Stimulated activated CD4-positive, alpha-beta T cell treated with anti-CD3 and anti-CD28 coated beads, Interleukin-12 subunit alpha, Interleukin-12 subunit beta, amount 100 ng/mL, for 24 hours (primary cell): ENCODE measurements at places on chromosomes 3 and 15.
A peak's percentile ranks its signal among the peaks of the same experiment; 100 is the strongest.

- DNase-seq: no peak
Measured at GRCh38 chr15:77139312-77139711, 68.4 kb upstream of the TSPAN3 start.

DNA sequence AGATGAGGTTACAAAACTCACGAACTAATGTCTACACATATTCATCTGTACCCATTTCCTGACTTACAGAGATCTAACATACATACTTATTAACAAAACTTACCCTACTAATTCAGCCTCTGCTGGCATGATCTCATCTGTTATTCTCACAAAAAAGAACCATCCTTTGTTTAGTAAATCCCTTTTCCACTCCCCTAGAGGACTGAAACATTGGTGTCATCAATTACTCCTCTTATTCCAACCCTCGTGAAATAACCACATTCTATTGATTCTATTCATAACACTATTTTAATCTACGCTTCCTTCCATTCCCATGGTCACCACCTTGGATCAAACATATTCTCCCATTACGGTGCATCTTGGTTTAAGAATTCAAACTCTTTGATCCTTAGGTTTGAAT is 505.9 kb downstream of the SI start:
- DNase-seq: no peak

- DNase-seq: no peak
Measured at GRCh38 chr3:17479681-17480405, 262.6 kb downstream of the TBC1D5 start.

DNA sequence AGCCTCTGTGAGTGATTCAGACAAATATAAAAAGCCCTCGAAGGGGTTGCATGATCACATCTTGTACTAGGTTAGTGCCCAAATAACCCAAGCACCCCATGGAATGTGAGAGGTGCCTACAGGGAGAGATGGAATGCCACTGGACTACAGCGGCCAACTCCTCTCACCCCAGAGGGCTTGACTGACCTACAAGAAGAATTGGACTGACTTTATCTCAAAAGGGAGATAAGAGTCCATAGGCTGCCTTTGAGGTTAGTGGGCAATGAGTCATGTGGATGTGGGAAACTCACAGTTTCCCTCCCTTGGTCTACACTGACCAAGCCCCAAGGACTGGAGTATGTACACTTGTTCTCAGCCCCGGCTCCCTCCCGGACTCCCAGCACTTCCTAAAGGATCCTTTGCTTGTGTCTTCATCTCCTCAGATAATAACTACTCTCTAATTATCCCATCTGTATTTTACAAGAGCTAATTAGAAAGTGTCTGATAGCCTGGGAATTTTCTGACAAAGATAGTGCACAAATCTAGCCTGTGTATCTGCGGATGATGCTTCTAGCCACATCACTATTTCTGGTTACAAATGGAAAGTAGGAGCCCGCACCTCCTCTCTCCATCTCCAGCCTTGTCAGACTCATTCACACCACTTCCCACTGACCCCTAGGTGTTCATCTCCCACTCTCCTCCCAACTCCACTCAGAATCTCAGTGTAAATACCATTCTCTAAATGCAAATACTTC is 547.8 kb upstream of the TBL1XR1 start:
- DNase-seq: no peak

DNA sequence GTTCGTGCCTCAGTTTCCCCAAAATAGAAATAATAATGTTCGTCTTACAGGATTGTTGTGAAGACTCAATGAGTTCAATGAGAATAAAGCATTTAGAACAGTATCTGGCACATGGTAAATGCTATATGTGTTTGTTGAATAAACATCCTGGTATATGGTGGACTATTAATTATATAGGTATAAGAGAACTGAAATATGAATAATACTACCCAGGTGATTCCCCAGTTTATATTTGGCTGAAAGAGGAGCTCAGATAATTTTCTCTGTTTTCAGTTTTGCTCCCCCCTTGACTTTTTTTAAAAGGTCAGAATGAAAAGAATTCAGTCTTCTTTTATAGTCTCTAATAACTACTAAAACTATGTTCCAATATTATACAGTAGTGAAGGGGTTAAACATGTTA is 46.9 kb downstream of the USP8 start:
- no peak for DNase-seq

DNA sequence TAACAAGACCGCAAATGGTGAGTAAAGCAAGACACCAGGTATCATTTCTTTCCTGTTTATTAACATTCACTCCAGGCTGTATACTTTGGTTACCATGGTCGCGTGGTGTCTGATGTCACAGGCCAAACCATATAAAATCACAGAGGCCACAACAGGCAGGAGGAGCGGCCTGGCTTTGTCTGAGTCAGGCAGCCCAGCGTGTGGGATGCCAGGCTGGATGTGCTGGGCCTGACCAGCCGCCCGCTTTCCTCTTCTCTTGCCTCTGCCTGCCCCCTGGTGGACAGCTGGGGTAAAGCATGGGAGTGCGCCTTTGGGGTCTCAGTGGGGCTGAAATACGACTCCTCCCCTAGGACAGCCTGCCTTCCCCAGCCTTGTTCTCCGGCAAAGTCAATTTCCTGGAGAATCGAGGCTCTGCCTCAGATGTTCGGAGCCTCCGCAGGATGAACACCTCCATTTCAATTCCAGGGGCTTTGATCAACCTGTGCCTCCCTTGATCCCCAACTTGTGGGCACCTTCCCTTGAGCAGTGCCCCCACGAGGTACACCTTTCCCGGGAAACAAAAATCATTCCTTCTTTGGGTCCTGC is 78.2 kb downstream of the CCNL1 start:
- DNase-seq: peak; percentile 88

- DNase-seq: no peak
Measured at GRCh38 chr3:12289524-12289923, 654 bp downstream of the PPARG start.

- DNase-seq: no peak
Measured at GRCh38 chr15:70628549-70628896, 134.8 kb downstream of the UACA start.

DNA sequence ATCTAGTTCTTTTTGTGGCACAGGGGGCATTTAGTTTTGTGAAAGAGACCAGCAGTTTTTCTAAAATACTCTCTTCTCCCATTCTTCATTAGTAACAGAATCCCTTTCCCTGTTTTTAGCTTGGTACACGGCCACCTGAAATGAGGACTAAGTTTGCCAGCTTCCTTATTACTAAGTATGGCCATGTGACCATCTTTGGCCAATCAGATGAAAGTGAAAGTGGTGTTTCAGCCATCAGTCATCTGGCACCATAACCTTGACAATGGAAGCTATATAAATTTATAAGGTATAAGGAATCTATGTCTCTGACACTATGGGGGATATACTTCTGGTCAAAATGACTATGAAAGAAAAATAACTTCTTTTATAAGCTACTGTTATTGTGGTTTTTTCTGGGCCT is 570.4 kb downstream of the AGBL1 start:
- no peak for DNase-seq

- no peak for DNase-seq
Measured at GRCh38 chr15:54011656-54012055, 33.4 kb downstream of the UNC13C start.

GRCh38 chr3:19811689-19812088 is 122.3 kb downstream of the EFHB start:
- no peak for DNase-seq

GRCh38 chr3:66606126-66606525 is 105.3 kb upstream of the LRIG1 start:
- no peak for DNase-seq

DNA sequence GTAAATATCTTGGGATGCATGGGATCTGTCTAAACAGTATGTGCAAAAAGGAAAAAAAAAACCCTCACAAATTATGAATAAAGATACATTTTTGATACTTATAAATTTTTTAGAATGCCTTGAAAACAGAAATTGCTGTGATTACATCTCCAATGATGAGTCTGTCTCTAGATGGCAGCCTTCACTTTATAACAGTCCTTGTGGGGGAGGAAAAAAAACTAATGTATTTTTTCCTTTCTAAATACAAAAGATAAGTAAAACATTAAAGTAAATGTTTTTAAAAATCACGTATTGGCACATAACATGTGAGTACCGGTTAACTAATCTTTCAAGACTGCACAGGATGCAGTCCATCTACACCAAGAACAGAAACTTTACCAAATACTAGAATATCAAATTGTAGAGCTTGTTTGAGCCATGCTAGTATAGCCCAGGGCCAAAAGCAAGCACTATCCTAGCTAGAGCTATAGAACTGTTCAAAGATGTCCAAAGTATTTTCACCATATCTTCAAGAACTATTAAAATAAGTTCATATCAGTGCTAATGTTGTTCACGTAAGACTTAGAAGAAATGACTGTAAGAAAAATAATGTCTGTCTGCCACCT is 206.4 kb downstream of the STAG1 start:
- no peak for DNase-seq
